GM23248 (cell line): ENCODE measurements at places on chromosomes 4 and X. TPM values are rescaled to one million over a fixed set of nuclear protein-coding genes. Genes with fewer than 3 reads are reported as not detected.
A peak's percentile ranks its signal among the peaks of the same experiment; 100 is the strongest.

DNA sequence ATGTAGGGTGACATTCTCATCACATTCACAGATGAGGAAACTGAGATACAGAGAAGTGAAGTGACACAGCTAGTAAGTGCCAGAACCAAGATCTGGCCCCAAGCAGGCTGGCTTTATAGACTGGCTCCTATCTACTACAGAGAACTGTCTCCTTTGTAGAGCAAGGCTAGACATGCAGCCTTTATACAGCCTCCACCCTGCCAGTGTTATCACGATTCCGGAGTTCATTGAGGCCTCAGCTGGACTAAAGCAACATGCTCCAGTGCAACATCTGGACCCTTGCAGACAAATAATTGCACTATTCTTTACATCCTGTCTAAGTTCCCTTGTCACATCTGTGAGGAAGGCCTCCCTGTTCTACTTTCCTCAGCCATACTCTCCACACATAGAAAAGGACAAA, 58.0 kb upstream of the XIAP start:
- H3K4me3 ChIP-seq: no peak overlapping the region
- no peak overlapping the region for H3K27ac ChIP-seq
- H3K27me3 ChIP-seq: no peaks in the 10 kb centered on the region
- peaks cover 14% of the 10 kb centered on the region for H3K4me1 ChIP-seq
- no peak for DNase-seq

DNA sequence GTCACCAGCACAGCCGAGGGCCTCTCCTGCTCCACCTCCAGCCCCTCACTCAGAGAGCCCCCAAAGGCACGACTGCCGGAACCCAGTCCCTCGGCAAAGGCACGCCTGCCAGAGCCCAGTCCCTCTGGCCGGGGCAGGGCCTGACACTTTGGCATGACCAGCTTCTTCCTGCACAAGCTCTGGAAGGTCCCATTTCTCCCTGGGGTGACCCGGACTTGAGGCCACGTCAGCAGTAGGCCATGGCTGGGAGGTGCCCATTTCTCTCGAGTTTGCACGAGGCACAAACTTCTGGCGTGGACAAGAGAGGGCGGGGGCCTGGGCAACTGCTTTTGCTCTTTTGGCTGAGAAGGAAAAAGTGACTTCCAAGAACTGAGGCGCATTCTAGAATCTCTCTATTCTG, 62.2 kb upstream of the GPR78 start:
- no peak overlapping the region for H3K27ac ChIP-seq
- no peaks in the 10 kb centered on the region for H3K36me3 ChIP-seq
- peaks cover 23% of the 10 kb centered on the region for H3K4me1 ChIP-seq
- no peak overlapping the region for H3K4me3 ChIP-seq
- peak; percentile 51 for DNase-seq

GRCh38 chrX:153671589-153672530, 1.8 kb downstream of the PNCK start:
- no peak for DNase-seq
- H3K36me3 ChIP-seq: no peaks in the 10 kb centered on the region
- no peaks in the 10 kb centered on the region for H3K27me3 ChIP-seq
- H3K4me3 ChIP-seq: no peak overlapping the region
- no peak overlapping the region for H3K27ac ChIP-seq

DNA sequence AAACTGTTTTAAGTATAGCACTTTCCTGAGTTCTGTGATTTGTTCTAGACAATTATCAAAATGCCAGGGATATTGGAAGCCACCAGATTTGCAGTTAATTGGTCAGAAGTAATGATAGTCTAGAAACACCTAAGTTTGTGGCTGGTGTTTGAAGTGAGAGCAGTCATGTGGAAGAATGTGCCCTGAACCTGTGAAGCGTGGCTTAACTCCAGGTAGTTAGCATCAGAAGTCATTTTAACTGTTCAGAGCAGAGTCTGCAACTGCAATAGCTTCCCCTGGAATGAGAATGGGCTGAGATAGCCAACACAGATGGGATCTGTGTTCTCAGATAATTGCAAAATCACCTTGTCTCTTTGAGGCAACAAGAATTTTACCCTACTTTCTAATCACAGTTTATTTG, 255.1 kb upstream of the GK2 start:
- H3K27ac ChIP-seq: no peak overlapping the region
- no peak overlapping the region for H3K4me3 ChIP-seq

DNA sequence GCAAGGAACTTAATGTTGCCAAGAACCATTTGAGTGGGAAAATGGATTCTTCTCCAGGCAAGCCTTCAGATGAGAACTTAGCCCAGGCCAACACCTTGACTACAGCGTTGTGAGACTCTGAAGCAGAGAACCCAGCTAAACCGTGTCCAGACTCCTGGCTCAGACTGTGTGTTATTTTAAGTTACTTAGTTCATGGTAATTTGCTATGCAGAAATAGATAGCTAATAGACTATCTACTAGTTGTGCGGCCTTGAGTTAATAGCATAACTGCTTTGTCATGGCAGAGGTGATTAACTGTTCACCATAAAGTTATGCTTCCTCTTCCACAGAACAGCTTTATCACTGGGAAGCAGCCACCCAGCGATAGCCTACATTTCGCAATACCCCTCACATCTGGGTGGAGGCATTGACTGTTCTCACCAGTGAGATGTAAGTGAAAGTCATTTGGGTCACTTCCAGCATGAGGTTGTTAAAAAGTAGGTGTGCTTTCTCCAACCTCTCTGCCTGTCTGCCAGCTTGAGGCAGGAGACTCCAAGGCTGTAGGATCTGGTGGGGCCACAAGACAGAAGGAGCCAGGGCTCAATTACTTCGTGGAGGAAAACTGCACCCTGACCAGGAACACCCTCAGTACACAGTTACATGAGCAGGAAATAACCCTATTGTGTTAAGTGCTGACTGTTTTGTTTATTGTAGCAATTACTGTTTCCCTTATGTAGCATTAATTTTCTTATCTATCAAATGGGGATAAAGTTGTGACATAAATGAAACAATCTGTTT, 94.2 kb downstream of the GPAT3 start:
- H3K36me3 ChIP-seq: no peaks in the 10 kb centered on the region
- peak; percentile 60 for DNase-seq
- H3K4me3 ChIP-seq: no peak overlapping the region
- H3K27me3 ChIP-seq: no peaks in the 10 kb centered on the region; the same call in 1 of the 2 replicates
- peaks cover 15% of the 10 kb centered on the region; the same call in 1 of the 2 replicates for H3K4me1 ChIP-seq

DNA sequence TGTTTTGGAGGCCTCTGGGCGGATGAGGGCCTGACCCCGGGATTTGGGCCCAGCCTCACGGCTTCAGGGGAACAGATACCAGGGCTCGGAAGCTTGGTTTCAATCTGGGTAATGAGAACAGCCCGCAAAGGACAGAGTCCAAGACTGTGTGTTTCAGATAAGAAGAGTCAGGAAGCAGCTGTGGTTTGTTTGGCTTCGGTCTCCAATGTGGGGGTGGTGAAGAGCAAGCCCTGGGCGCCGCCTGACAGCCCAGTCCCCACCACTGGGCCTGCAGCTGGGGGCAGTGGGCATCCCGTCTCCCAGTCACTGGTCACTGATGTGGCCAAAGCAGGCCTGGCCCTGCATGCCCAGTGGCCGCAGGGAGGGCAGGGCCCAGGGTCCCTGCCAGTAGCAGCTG, 9.1 kb downstream of the WFS1 start:
- DNase-seq: no peak
- no peak overlapping the region for H3K27ac ChIP-seq
- H3K4me3 ChIP-seq: no peak overlapping the region
- no peaks in the 10 kb centered on the region; the same call in 1 of the 2 replicates for H3K36me3 ChIP-seq
- H3K27me3 ChIP-seq: no peaks in the 10 kb centered on the region

- H3K27ac ChIP-seq: no peak overlapping the region
- no peak for DNase-seq
- no peaks in the 10 kb centered on the region for H3K36me3 ChIP-seq
Measured at GRCh38 chr4:183544109-183544508, 39.3 kb downstream of the ING2 start.

- no peak overlapping the region for H3K4me3 ChIP-seq
- DNase-seq: no peak
- no peaks in the 10 kb centered on the region for H3K27me3 ChIP-seq
- no peaks in the 10 kb centered on the region for H3K36me3 ChIP-seq
Measured at GRCh38 chrX:149521438-149521837, 16.3 kb upstream of the IDS start.

GRCh38 chrX:149131774-149132173, 373.3 kb downstream of the IDS start:
- no peaks in the 10 kb centered on the region for H3K27me3 ChIP-seq
- no peak overlapping the region for H3K4me3 ChIP-seq
- H3K36me3 ChIP-seq: no peaks in the 10 kb centered on the region

GRCh38 chr4:81746071-81746470, 274.4 kb upstream of the RASGEF1B start:
- no peak overlapping the region for H3K4me3 ChIP-seq
- no peak overlapping the region for H3K27ac ChIP-seq
- H3K4me1 ChIP-seq: no peaks in the 10 kb centered on the region

DNA sequence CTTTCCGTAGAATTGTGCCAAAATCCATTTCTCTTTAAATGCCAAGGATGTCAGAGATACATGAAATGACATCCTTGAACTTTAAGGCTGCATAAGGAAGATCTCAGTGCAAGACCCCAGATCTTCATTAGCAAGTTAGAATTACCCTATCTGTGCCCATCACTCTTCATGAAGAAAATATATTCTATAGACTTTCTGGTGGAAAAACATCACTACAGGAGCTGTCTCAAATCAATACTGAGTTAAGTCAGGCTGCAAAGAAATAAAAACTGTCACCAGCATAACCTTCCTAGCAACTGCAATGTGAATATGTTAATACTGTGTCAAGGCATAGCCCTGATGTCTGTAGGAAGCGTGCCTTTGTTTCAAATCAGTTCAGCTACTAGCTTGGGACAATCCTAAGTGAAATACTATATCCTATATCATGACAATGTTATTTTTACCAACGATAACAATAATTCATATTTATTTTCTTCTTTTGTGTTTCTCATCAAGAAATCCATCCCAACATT, 173.3 kb downstream of the TBCK start:
- H3K4me3 ChIP-seq: no peak overlapping the region
- no peaks in the 10 kb centered on the region for H3K4me1 ChIP-seq
- H3K27me3 ChIP-seq: no peaks in the 10 kb centered on the region
- H3K27ac ChIP-seq: no peak overlapping the region
- no peak for DNase-seq

- no peak overlapping the region for H3K4me3 ChIP-seq
- 0 out of 2 replicates have a peak, but pooled peaks cover 5% of the 10 kb centered on the region for H3K36me3 ChIP-seq
- H3K27ac ChIP-seq: no peak overlapping the region
Measured at GRCh38 chr4:67522851-67523671, 22.2 kb downstream of the CENPC start.

- H3K27ac ChIP-seq: peak overlapping the region; percentile 43
- no peaks in the 10 kb centered on the region for H3K27me3 ChIP-seq
- DNase-seq: peak; percentile 55
- peaks cover 41% of the 10 kb centered on the region for H3K4me1 ChIP-seq
- peak overlapping the region; percentile 24 for H3K4me3 ChIP-seq
- no peaks in the 10 kb centered on the region for H3K36me3 ChIP-seq
Measured at GRCh38 chrX:78650906-78651437, 8.2 kb downstream of the RTL3 start.

DNA sequence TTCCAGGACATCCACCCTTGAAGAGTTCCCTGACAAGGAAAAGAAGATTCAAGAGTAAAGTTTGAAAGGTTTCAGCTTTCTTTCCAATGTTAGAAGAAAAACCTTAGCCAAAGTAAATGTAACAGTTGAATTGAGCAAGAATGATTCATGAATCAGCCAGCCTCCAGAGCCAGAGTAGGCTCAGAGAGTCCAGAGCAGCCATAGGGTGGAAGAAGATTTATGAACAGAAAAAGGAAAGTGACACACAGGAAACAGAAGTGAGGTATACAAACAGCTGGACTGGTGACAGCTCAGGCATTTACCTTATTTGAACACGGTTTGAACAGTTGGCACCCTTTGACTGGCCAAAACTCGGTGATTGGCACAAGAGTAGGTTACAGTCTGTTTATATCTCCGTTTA, 63.2 kb downstream of the QDPR start:
- H3K36me3 ChIP-seq: no peaks in the 10 kb centered on the region
- H3K4me3 ChIP-seq: 0 out of 2 replicates have a peak overlapping the region, but pooled peaks have one; percentile 4
- no peaks in the 10 kb centered on the region for H3K27me3 ChIP-seq
- peak; percentile 82 for DNase-seq

- no peak overlapping the region for H3K27ac ChIP-seq
- no peaks in the 10 kb centered on the region for H3K36me3 ChIP-seq
- H3K4me3 ChIP-seq: no peak overlapping the region
- DNase-seq: no peak
Measured at GRCh38 chrX:37817579-37817978, 29.8 kb downstream of the DYNLT3 start.

GRCh38 chr4:37793562-37793961, 32.9 kb upstream of the PGM2 start:
- no peaks in the 10 kb centered on the region for H3K36me3 ChIP-seq
- H3K27ac ChIP-seq: no peak overlapping the region
- no peaks in the 10 kb centered on the region for H3K4me1 ChIP-seq
- H3K27me3 ChIP-seq: peaks cover 17% of the 10 kb centered on the region; the same call in 1 of the 2 replicates
- no peak overlapping the region for H3K4me3 ChIP-seq

DNA sequence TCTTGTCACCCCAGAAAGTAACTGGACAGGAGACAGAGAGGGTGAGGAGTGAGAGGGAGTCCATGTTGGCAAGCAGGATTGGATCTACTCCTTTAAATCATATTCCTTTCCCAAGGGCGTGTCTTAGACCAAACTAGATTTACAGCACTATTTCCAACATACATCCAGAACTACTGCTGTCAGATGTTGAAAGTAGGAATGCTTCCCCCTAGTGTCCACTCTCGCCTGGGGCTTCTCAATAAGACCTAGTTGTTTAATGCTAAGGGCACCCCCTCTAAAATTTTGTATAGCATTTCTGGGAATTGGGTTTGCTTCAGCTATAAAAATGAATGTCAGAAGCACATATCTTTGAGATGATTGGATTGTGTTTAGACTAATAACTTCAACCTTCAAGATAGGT, 13.3 kb downstream of the OFD1 start:
- H3K4me3 ChIP-seq: no peak overlapping the region
- DNase-seq: peak; percentile 70

GRCh38 chr4:120158046-120158445, 91.4 kb upstream of the MAD2L1 start:
- DNase-seq: no peak
- H3K36me3 ChIP-seq: no peaks in the 10 kb centered on the region
- no peak overlapping the region for H3K4me3 ChIP-seq
- no peak overlapping the region for H3K27ac ChIP-seq
- no peaks in the 10 kb centered on the region for H3K27me3 ChIP-seq

DNA sequence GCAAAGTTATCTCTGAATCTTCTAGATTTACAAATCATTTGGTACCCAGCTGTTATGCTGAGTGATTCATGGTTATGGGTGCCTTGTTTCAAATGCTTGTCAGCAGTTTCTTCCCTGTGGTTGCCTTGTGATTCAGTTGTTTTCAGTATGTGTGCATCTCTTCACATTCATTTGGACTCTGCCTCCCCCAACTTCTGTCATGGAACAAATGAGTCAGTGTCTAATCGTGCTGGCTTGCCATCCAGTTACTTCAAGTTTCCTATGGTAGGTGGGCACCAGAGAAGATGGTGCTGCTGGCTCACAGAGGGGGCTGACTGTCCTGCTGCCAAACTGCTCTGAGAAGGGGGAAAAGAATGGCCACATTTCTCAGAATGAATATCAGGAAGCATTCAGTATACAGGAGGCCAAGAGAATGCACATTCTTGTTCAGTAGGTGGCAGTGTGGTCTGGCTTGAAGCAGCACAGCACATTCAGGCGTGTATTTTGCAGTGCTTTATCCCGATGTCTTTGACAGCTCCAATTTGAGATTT, 260.9 kb downstream of the GLUD2 start:
- peak overlapping the region; percentile 82 for H3K27ac ChIP-seq
- H3K4me1 ChIP-seq: peaks cover 21% of the 10 kb centered on the region
- no peaks in the 10 kb centered on the region for H3K27me3 ChIP-seq
- H3K36me3 ChIP-seq: no peaks in the 10 kb centered on the region

The FRMPD4 gene
- total RNA-seq: not detected in 2 replicates

The CXCL10 gene
- not detected in 2 replicates for total RNA-seq

The F8A3 gene
- total RNA-seq: 0.32 TPM in 1 of 2 replicates, not detected in the other

The PABPC1L2A gene
- total RNA-seq: not detected in 2 replicates

The MAGEE1 gene
- total RNA-seq: 0.86 and 1.1 TPM in 2 replicates

The HOPX gene
- not detected in 2 replicates for total RNA-seq

The TMSB15A gene
- 1.0 and 1.4 TPM in 2 replicates for total RNA-seq
